ENCODE measurements at places on chromosomes 2 and 18.

DNA sequence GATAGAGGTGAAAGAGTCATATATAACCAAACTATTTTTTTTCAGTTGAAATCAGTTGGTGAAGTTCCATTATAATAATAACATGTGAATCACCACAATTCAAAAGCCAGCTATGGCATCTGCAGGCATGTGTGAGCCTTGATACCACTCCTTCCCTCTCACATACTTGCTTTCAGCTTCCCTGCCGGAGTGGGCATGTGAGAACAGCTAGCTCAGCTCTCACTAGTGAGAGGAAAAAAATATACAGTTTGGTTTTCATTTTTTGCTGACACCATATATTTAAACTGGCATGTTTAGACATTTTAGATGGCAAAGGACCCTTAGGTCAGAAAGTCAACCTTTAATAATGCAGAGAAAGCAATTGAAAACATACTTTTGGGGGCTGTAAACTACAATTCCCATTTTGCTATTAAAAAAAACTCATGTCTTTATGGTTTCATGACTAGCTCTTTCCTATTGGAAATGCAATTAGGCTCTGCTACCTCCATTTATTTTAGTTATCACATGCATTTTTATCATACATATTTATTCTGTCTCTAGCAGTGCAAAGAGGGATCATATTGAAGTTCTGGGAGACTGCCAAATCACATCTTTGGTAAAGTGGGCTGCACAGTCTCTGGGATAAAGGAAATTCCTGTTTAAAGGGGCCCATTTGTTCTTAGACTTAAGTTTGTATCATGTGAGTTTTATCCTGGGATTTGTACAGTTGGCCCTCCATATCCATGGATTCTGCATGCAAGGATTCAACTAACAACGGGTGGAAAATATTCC is 33.2 kb upstream of the SLC40A1 start:
- no peak for DNase-seq

DNA sequence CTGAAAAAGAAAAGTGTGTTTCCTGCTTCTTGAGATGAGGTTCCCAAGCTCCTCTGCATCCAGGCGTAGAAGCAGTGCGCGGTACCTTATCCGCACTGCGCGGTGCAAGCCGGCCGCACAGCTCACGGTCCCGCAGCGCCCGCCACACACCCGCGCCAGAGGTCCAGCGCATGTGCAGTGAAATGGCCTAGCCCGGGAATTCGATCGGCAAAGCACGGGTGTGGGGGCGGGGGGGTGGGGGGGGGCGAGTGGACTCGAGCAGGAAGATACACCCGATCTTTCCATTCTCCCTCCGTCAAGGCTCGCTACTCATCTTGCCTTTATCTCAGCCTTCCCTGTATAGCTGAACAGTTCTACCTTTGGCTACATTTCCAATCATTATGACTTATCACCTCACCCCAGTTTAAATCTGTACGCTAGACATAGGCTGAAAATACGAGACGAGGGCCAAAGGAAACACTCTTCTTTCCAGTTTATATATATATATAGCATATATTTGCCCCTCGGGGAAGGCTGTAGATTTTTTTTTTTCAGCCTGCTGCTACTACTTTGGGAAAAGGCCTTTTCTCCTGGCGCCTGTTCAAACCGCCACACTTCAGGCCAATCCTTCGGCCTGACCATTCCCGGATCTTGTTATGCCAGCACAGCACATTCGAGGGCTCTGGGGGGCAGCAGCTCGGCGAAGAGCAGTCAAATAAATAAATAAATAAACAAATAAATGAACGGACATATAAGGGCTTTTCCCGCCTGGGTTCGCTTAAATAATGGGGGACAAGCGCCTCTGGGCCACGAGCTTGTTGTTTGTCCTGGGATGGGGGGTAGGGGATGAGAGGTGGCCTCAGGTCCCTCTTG is 10.4 kb downstream of the HOXD8 start:
- no peak for DNase-seq

GRCh38 chr18:48422947-48423378 is 13.8 kb upstream of the ZBTB7C start:
- DNase-seq = no peak

- DNase-seq = no peak
Observed at GRCh38 chr2:123906361-123906760, 118.7 kb upstream of the CNTNAP5 start.

DNA sequence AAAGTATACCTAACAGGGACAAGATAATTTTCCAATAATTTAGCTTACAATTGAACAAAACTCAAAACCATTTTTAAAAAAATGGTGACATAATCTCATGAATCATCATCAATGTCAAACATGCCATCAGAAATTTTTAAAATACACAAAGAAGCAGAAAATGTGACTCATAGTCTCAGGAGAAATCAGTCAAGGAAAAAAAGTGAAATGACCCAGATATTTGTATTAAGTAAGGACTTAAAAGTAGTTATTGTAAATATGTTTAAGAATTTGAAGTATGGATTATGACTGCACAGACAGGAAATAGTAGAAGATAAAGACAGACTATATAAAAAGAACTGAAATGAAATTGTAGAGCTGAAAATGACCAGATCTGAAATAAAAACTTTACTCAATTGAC is 473.9 kb upstream of the SYT4 start:
- DNase-seq = no peak

DNA sequence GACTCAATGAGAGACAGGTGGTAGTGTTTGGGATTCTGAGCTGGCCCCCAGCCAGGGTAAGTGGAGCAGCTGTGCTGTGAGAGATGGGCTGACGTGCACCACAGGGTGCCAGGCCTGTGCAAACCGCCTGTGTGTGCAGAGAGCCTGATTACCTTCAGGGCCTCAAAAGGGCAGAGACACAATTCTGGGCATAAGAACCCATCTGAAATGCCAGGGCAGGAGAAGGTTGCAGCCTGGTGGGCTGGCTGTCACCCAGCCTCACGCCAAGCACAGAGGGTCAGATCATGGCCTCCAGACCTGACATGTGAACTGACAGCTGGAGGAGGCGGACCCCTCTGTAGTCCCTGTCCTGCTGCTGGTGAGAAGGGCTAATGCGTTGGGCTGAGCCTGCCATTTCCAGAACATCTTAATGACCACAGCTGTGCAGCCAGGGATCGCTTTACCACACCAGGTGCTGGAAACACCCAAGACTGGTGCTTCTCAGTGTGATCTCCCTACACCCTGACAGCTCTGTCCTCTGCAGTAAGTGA is 100.9 kb downstream of the ARL4C start:
- DNase-seq = no peak

DNA sequence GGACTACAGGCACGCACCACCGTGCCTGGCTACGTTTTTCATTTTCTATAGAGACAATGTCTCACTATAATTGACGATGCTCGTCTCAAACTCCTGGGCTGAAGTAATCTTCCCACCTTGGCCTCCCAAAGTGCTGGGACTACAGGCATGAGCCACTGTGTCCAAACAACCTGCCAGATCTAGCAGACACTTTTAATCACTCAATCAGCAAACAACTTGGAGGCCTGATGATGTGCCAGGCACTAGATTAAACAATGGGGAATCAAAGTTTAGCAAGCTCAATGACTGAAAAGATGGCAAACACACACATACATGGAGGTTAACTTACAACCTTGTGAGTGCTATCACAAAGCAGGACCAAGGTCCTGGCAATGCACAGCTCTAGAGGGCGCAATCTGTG is 29.8 kb upstream of the RMP24 start:
- DNase-seq = no peak

DNA sequence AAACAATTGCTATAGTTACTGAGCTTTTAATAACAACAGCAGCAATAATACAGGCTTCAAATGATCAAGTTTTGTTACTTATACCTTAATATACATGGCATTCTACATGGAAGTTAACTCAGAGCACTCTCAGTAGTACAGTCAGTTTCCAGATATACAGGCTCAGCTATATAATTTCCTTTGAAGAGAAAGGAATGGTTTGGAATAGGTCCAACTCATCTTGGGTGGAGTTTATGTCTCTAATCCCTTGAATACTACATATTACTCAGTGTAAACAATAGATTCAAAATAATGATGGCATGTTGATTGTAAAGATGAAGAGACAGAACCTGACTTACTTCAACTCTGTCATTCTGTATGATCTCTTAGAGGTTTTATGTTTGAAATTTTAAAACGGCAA is 174.9 kb downstream of the EPHA4 start:
- DNase-seq = no peak

DNA sequence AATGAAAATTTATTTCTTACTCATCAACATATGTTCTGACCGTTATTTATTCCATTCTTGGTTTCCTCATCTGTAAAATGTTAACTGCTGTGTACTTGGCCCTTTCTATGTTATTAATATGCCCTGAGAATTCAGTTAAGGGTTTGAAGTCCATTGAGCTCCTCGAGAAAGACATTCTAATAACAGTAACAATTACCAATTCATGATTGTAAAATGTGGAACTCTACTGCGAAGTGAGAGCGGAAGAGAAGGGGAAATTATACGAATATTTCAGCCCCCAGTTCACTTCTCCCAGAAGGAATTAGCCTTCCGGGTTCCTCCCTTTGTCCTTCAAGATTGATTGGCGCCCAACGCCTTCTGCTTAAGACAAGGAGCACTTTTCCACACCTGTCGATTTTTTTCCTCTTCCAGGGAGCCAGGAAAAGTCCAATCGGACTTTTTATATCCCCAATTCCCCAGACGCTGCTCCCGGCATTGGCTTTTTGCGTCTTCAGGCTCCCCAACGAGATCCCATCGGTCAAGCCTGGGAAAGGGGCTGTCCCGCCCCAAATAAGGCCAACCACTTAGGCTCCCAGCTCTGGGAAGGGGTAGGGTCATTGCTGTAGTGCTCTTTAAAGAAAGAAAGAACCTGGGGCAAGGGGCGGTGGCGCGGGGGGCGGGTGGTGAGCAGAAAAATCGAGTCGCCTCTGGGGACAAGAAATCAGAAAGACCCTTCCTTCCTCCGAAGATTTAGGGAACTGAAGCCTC is 1.6 kb downstream of the DSC2 start:
- peak; percentile 32 for DNase-seq

DNA sequence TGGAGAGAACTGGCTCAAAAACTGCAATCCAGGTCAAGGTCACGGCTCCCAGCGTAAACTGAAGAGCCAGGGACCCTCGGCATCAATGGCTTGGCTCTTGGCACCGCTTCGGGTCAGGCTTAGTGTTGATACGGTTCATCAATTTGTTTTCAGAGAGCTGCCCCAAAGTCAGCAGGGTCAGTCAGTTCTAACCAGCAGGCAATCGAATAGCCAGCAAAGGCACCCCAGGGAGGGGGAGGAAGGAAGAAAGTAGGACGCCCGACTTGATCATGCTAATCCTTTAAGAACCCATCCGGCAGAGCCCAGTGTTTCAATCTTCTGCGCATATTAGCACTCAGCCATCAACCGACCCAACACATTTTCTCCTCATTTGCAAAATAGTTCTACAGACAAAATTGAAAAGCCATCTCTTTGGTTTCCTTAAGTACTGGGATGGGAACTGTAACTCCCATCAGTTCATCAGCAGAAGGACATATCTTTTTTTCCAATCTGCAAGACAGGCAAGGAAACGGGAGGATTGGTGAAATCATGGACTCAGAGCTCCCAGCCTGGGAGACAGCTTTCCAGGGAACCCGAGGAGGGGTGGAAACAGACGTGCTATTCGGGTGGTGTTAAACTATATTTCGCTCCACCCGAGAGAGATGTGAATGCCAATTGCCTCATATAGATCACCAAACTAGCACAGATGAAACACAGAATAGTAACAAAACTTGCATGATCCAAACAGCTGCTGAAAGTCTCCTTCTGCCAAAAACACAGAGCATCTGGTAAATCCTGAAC is 40.7 kb upstream of the CABLES1 start:
- DNase-seq = peak; percentile 73

DNA sequence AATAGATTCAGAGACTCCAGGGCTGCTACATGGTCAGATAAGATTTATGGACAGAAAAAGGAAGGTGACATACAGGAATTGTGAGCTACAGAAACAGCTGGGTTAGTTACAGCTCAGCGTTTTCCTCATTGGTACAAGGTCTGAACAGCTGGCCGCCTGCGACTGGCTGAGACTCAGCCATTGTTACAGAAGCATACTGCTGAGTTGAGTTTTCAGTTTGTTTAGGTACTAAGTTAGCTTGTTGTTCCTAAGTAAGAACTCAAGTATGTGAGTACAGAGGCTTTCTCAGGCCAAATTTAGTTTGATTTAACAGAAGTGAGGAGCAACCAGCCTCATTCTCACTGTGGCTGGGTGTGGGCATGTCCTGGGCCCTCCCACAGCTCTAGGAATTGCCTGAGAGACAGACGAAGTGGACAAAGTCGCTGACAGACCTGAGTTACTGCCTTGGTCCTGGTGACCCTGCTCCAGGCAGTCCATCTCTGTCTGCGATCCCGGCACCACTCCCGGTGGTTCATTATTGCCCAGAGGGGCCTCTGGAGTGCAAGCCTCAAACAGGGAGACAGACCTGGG is 27.8 kb upstream of the RHOB start:
- no peak for DNase-seq

DNA sequence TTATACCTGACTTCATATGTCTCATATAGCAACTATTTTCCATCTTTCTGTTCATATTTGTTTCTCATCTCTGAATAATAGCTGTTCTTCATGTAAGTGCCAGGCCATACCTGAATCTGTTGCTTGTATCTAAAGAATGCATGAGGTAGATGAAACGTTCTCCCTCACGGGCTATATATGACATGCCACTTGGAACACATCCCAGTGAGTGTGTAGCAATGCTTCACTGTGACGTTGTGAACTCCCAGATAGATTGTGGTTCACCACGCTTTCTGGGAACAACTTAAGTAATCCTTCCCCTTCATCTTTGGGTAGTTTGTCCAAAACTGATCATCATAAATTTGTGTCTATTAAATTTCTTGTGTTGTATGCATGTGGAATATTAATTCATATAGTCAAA is 60.1 kb downstream of the RDH14 start:
- DNase-seq = no peak

- no peak for DNase-seq
Observed at GRCh38 chr2:176934869-176935415, 277.7 kb upstream of the HNRNPA3 start.

Measured in D341Med (cell line).